Esophagus squamous epithelium (tissue), 5 donors: ENCODE measurements at places on chromosomes 5 and 9. TPM values are rescaled to one million over a fixed set of nuclear protein-coding genes. Genes with fewer than 3 reads are reported as not detected.

- no peak for DNase-seq
These were observed 17.4 kb upstream of the PRLR start for GRCh38 chr5:35247648-35248034.

GRCh38 chr5:77718934-77719610, 57.1 kb downstream of the TBCA start:
- DNase-seq: no peak

DNA sequence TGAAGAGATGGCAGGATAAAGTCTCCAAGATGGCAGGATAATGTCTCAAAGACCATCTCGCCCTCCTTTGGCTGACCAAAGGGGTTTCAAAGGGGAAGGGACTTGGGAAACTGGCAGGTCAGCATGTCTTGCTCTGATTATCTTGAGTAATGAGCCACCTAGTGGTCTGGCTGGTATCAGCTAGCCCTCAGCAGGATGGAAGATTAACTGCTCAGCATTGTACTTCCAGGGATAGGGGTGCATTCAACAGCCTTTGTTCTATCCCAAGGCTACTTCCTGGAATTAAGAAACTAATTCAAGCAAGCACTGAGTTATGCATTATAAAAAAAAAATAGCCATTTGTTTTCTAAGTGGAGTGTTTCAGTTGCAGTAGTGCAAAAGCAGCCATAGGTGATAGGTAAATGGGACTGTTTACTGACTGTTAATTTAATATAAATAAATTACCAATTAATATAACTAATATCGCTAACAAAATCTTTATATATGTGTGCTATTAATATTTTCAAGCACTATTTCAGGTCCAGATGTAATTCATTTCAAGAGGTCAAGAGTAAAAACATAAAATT, 555.5 kb downstream of the CDH9 start:
- no peak for DNase-seq

- DNase-seq: no peak
These were observed 84.2 kb downstream of the GIN1 start for GRCh38 chr5:103035701-103036100.

DNA sequence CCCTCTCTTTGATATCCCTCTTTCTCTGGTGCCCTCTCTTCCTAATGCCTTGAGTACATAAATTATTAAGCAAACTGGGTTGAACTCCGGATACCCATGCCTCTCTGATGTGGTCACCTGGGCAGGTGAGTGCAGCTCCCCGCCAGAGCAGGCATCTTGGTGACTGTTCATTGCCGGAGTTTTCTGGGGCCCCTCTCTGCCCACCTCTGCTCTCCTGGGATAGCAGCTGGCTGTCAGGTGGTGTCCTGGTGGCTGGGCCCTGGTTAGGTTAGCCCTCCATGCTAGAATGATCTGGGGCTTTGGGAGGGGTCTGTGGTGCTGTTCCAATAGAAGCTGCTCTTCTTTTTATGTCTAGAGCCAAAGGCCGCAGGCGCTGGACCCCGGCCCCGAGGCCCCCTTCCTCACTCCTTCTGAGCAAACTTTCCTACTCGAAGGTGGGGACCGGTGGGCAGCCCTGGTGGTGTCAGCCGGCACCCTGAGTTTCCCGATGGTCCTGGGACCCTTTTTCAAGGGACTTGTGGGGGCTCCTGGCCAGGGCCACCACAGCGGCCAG, 4.9 kb upstream of the SCGB3A1 start:
- no peak for DNase-seq

DNA sequence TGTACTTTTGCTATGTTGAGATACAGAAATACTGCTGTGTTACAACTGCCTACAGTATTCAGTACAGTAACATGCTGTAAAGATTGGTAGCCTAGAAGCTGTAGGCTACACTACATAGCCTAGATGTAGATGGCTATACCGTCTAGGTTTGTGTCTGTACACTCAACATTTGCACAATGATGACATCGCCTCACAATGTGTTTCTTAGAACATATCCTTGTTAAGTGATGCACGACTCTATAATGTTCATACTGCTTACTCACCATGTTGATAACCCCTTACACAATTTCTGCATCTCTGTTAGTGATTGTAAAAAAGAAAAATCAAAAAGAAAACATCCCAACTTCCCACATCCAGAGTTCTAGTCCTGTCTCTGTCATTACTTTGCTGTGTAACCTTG, 450.0 kb downstream of the CCDC171 start:
- DNase-seq: no peak

GRCh38 chr5:90308787-90309585, 100.6 kb downstream of the CETN3 start:
- no peak for DNase-seq

- no peak for DNase-seq
These were observed 5.4 kb downstream of the GDA start for GRCh38 chr9:72154468-72155285.

DNA sequence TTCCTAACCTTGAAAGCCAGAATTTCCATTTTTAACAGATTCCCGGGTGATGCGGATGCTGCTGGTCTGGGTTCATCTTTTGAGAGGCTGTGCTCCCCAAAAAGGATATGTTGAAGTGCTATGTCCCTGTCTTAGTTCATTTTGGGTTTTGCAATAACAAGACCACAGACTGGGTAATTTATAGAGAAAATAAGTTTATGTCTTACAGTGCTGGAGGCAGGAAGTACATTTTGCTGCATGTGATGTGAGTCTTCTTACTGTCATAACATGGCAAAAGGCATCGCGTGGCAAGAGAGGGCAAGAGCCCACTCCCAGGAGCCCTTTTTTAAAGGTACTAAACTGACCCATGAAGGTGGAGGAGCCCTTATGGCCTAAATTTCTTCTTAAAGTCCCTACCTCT, 114.1 kb downstream of the DAPK1 start:
- DNase-seq: no peak

- no peak for DNase-seq
These were observed 65.5 kb upstream of the OSMR start for GRCh38 chr5:38780316-38780715.

DNA sequence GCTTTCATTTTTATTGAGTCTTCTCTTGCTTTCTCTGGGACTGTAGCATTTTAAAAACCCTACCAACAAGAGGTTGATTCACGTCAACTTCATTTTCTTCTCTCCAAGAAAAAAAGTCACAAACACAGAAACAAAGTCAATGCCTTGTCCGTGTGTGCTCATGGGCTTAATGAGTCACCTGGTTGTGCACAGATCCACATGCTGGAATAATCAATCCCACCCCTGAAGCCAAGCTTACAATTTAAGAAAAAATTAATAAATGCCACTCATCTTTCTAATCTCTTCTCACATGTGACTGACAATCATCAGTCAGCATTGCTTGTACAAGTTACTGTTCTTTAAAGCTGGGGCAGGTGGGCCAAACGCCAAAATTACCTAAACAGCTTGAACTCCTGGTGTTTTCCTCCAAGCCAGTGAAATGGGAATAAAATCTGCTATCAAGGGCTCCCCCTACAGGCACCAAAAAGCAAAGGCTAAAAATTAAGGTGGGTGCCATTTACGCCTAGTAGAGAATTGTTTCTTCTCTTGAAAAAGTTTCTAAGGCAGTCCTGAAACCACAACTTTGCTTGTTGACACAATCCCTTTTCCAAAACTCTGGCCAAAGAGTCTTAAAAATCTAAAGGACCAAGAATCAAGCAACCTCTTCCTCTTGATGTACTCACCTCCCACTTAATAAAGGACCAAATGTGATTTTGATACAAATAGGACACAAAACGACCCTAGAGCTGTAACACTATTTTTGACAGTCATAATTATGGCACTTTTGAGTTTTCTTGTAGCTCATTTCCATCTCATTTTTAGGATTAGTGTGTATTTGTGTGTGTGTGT, 21.3 kb downstream of the TRMO start:
- DNase-seq: no peak

- no peak for DNase-seq
These were observed 78.0 kb downstream of the GABRA6 start for GRCh38 chr5:161763571-161763970.

DNA sequence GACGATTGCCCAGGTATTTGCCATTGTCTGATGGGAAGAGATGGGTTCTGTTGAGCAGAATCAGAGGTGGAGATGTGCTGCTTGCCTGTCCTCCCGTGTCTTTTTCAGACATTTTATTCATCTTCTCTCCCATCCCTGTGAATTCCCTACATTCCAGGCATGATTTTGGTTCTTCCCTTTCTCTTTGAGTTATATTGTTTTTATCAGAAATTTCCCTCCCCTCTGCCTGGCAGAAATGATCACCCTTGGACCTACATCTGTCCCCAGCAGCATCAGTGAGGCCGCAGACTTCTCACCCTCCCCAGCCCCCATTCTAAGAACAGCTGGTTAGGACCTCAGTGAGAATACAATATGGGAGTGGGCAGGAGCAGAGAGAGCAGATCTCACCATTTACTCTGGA, 640.2 kb downstream of the CCDC171 start:
- no peak for DNase-seq

GRCh38 chr5:155408465-155408864, 394.9 kb downstream of the KIF4B start:
- DNase-seq: no peak

DNA sequence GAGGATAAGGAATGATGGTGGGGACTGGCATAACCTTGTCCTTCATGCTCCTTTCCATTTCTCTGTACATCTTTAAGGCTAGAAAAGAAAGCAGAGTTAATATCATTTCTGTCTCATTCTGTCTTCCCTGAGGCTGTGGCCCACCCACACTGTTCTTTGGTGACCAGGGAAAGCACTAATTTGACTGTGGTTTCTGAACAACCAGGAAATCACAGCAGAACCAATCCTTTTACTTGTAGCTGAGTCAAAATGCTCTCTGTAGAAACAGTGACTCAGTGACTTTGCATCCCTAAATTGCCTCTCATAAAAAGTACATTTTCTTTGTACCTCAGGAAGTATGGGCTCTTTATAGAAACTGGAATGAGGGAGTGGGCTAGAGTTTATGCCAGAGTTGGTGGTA, 28.1 kb downstream of the IL33 start:
- DNase-seq: no peak

GRCh38 chr5:93421987-93422401, 159.0 kb downstream of the NR2F1-AS1 start:
- no peak for DNase-seq

DNA sequence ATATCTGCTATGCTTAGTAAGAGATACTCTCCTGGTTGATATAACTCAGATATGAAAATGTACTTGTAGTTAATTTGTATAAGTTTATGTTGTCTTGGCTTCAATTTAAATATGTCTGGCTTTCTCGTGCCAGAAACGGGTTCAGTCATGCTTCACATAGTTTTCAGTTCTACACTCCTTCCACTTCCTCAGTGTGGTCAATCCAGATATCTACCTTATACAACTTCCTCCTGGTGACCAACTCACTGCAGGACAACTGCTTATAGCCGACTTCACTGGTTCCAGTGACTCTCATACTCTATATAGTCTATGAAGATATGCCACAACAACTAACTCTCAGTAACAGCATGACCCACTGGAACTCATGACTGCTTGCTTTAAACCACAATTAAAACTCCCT, 690.4 kb downstream of the SLCO4C1 start:
- no peak for DNase-seq

- DNase-seq: no peak
These were observed 47.8 kb upstream of the EQTN start for GRCh38 chr9:27344776-27345175.

- no peak for DNase-seq
These were observed 36.8 kb upstream of the C5orf58 start for GRCh38 chr5:170195961-170196360.

DNA sequence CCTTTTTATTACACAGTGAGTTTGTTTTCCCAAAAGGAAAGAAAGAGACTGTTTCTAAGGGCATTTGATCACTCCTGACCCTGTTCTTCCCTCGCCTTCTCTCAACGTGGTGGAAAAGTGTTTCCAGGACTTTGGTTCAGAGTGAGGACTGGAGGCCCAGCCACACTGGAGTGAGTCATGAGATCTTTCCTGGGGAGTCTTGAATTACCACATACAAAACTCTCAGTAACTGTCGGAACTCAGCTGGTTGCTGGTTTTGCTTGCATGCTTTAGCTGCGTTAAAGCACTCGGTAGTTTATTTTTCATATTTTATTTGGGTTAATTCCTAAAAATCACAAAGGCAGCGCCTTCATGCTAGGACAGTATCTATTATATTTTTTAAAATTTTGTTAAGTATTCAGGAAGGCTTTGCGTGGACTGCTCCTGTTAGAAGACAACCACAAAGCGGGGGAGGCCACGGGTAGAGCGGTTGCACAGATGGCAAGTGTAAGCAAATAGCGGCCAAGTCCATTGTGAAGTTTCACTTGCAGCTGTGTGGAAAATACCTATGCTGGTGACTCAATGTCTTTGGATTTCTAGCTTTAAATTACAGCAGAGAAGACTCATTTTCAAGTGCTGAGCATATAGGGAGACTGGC, 77.7 kb downstream of the ARSB start:
- DNase-seq: no peak

DNA sequence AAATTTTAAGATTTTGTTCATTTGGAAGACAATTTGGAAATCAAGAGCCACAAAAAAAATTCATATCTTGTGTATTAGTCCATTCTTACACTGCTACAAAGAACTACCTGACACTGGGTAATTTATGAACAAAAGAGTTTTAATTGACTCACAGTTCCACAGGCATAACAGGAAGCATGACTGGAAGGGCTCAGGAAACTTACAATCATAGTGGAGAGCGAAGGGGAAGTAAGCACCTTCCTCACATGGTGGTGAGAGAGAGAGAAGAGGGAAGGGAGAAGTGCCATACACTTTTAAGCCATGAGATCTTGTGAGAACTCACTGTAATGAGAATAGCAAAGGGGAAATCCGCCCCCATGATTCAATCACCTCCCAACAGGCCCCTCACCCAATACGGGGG, 274.4 kb downstream of the KCNN2 start:
- DNase-seq: no peak

- DNase-seq: no peak
These were observed 721 bp upstream of the MAML1 start for GRCh38 chr5:179731791-179732411.

DNA sequence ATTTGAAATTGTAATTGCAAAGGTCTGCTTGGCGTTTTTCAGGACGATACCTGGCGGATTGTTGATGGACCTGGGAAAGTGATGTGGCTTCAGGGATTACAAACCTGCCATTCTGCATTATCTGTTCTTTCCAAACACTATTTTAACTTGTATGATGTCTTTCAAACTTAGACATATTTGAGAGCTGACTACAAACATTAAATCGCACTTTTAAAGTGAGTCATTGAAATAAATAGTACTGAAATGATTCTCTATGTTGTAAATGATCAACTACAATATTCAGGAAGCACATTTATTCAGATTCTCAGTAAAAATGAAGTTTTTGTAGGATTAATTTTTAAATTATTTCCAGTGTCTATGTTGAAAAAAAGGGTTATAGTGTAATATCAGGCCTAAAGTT, 32.3 kb upstream of the TMEM171 start:
- no peak for DNase-seq

The CEP72 gene
- 8.6 TPM for total RNA-seq

The RNF208 gene
- 2.3 TPM for total RNA-seq

The DMGDH gene
- total RNA-seq: 0.64 TPM

The CETN3 gene
- total RNA-seq: 11.6 TPM

The RPL7A gene
- 2,553 TPM for total RNA-seq

The DMRTA1 gene
- 3.4 TPM for total RNA-seq

The FABP6 gene
- total RNA-seq: not detected

The DRD1 gene
- 0.19 TPM for total RNA-seq

The IL7R gene
- 10.6 TPM for total RNA-seq

The FAT2 gene
- 117 TPM for total RNA-seq

The PCDH1 gene
- 80.9 TPM for total RNA-seq

The ELOVL7 gene
- total RNA-seq: 9.8 TPM

The FOXD4L6 gene
- total RNA-seq: not detected
